ENCODE measurements at places on chromosomes 7 and 10.

DNA sequence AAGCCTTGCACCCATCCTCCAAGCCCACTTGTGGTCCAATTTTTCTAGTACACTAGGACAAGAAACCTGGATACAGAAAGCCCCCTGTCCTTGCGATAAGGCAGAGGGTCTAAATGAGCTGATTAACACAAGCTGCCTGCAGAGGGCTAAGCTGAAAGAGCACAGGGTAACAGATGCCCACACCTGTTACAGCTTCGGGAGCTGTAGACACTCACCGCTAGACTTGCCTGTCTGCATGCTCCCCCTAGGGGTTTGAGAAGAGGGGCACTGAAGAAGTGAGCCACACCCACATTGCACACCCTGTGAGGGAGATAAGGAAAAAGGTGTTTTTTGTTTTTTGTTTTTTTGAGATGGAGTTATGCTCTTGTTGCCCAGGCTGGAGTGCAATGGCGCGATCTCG, 386.5 kb upstream of the AUTS2 start:
- no peak for DNase-seq

DNA sequence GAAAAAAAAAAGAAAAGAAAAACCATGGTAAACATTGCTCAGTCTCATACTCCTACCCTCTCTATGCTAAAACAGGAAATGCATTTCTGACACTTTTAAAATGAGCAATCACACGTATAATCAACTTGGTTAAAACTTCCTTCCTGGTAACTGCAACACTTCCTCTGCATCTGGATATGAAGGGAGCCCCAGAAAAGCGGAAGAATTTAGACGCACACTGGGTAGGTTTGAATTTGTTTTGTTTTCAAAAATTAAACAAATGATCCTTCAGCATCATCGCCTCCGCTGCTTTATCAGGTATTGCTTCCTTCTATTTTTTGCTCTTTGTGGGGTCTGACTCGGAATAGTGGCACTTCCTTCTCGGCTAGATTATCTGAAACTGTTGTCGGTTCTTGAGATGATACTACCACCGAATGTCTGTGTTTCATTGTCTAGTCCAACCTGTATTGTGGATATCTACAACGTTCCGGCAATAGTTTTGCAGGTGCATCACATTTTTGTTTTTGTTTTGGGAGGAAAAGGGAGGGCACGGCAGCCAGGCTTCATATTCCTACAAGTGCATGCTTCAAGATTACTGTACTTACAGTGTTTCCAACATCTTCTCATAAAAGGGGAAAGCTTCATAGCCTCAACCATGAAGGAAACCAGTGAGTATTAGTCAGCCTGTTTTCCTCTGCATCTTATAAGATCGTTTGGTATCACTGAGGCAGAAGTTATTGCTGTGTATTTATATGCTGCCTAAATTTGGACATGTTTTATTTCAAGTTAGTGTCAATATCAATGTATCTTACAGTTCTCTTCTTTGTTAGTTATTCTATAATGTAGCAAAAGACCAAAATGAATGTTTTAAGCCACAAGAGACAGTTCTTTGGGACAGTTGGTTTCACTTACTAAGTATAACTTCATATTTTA, at the start of gene PIK3CG:
Gene PIK3CG (plus strand): TSS at position 153 of the 912 bp plus-strand sequence. CDS start 2,280 bp downstream, outside the sequence.
- DNase-seq = peak; percentile 90

DNA sequence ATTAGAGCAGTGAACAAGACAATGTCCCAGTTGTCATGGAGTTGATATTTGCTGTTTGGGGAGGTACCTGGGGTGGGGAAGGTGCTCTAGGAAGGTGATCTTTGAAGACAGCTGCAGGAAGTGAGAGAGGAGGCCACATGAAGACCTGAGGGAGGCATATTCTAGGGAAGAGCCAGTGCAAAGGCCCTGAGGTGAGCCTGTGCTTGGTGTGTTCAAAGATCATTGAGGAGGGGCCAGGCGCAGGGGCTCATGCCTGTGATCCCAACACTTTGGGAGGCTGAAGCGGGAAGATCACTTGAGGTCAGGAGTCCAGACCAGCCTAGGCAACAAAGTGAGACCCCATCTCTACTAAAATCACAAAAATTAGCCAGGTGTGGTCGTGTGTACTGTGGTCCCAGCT, 15.1 kb downstream of the SEC61A2 start:
- DNase-seq = no peak

- DNase-seq = no peak
Measured at GRCh38 chr7:91358303-91358702, 94.1 kb downstream of the FZD1 start.

DNA sequence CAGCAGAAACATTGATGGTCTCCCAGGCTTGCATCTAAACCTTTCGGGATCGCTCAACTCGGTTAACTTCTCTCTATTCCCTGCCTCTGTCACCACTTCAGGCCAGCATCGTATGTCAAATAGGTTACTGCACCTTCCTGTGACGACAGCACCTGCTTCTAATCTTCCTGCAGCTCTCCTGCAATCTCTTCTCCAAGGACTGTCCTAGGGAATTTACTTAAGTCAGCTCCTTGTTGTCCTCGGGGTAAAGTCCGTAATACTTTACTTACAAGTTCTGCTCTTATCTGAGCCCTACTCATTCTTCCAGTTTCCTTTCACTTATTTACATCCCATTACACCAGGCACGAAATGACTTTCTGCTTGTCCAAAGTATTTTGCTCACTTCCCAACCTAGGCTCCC, 372.7 kb upstream of the AKR1E2 start:
- DNase-seq = no peak

DNA sequence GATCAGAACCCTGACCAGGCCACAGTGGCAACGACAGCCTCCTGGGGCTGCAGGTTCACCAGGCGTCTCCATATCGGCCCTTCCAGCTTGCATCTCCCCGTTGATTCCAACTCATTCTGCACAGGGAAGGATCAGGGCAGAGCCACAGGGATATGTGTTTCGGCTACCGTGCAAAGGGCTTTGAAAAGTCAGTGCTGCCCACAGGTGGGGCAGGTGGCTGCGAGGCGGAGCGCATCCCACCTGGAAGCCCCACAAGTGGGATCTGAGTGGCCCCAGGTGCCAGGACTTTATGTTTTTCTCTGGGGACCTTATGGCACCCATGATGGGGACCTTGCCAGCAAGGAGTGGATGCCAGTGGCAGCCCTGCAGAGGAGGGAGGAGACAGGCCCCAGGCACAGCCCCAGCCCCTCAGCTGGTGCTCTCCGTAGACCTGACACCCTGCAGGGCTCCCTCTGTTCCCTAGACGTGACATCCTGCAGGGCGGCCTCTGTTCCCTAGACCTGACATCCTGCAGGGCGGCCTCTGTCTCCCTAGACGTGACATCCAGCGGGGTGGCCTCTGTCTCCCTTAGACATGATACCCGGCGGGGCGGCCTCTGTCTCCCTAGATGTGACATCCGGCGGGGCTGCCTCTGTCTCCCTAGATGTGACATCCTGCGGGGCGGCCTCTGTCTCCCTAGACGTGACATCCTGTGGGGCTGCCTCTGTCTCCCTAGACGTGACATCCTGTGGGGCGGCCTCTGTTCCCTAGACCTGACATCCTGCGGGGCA, 189.4 kb downstream of the ELFN1 start:
- DNase-seq = no peak

DNA sequence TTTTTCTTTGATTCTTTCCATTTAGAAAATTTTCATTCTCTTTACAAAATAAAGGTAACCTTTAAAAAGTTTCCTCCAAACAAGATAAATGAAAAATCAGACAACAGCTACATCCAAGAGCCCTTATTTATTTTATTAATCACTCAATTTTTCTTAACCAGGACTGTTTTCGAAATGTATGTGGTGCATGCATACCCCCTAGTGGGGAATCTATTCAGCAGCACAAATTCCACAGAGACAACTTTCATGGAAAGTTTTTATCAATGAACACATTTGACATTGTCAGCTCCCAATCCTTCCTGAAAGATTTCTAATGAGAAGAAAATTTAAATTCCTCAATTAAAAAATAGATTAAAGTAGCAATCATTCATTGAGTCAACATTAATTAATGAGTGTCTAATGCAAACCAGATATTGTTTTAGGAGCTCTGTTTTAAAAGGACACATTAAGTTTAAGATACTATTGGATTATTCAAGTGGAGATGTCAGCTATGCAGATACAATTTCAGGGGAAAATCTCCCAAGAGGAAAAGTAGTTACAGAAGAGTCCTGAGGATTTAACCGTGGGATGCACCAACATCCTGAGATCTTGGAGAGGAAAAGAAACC, 5.2 kb upstream of the HTR7 start:
- peak; percentile 33 for DNase-seq

- DNase-seq = no peak
Measured at GRCh38 chr7:88396948-88397322, 90.2 kb upstream of the STEAP4 start.

GRCh38 chr10:11742009-11742778, at the start of gene ECHDC3:
Gene ECHDC3 (plus strand): TSS chr10:11742382. CDS start chr10:11742577, 195 bp downstream.
- DNase-seq = peak; percentile 54

Measured in KBM-7 (cell line).